Left ventricle myocardium superior (tissue), 1 donor: ENCODE measurements at places on chromosomes 13 and 19. TPM values are rescaled to one million over a fixed set of nuclear protein-coding genes. Genes with fewer than 3 reads are reported as not detected.

NDUFA13 gene
- 1,297 TPM for total RNA-seq

KLF16 gene
- total RNA-seq, result 9.8 TPM

- peak; percentile 49 for DNase-seq
Measured at GRCh38 chr19:46732966-46733689, 12.7 kb upstream of the FKRP start.

GRCh38 chr13:110289661-110290060, 17.3 kb downstream of the COL4A1 start:
- no peak for DNase-seq

GRCh38 chr19:39916851-39917396, 17.5 kb downstream of the FCGBP start:
- DNase-seq, result no peak

GRCh38 chr19:41330946-41331678, 21.1 kb downstream of the CCDC97 start:
- DNase-seq, result peak; percentile 31

GRCh38 chr19:48866692-48867091, 1.7 kb downstream of the PLEKHA4 start:
- no peak for DNase-seq

- no peak for DNase-seq
Measured at GRCh38 chr13:99859178-99860177, 112.1 kb downstream of the ZIC5 start.

DNA sequence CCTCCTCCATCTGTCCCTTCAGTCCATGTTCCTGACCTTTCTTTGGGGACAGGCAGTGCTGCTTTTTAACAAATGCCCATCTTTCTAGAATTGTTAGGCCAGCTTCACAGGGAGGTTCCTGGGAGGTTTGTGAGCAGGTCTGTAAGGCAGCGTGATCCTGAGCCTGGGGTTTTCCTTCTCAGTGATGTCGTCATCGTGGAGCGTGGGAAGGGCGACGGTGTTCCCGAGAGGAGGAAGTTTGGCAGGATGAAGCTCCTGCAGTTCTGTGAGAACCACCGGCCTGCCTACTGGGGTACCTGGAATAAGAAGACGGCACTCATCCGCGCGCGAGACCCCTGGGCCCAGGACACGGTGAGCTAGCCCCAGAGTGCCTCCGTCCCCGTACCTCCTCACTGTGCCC, 26.8 kb downstream of the CHAF1A start:
- DNase-seq, result no peak
